Activated CD8-positive, alpha-beta T cell treated with anti-CD3 and anti-CD28 coated beads, Interleukin-2, amount 10 ng/mL, durations not matched to agents 7 days and 5 days (primary cell): ENCODE measurements at places on chromosomes 11 and 22. TPM values are rescaled to one million over a fixed set of nuclear protein-coding genes. Genes with fewer than 3 reads are reported as not detected.
A peak's percentile ranks its signal among the peaks of the same experiment; 100 is the strongest.

TMPRSS6 gene
- 1.1 TPM for total RNA-seq

MAPK12 gene
- 5.3 TPM for total RNA-seq

MMP8 gene
- not detected for total RNA-seq

C11orf91 gene
- total RNA-seq: not detected

MUC5AC gene
- not detected for total RNA-seq

CREB3L1 gene
- total RNA-seq: not detected

ZNF215 gene
- total RNA-seq: 1.6 TPM

HIC2 gene
- 4.1 TPM for total RNA-seq

GPR83 gene
- total RNA-seq: not detected

KRTAP5-9 gene
- not detected for total RNA-seq

NEFH gene
- total RNA-seq: 4.2 TPM

PACS1 gene
- 84.6 TPM for total RNA-seq

TOM1 gene
- 17.8 TPM for total RNA-seq

- peaks cover 45% of the 10 kb centered on the region for H3K4me1 ChIP-seq
- no peak overlapping the region for H3K4me3 ChIP-seq
- no peaks in the 10 kb centered on the region for H3K27me3 ChIP-seq
- no peak for DNase-seq
- H3K36me3 ChIP-seq: peaks cover 36% of the 10 kb centered on the region
Measured at GRCh38 chr11:10460611-10461275, 5.7 kb downstream of the AMPD3 start.

DNA sequence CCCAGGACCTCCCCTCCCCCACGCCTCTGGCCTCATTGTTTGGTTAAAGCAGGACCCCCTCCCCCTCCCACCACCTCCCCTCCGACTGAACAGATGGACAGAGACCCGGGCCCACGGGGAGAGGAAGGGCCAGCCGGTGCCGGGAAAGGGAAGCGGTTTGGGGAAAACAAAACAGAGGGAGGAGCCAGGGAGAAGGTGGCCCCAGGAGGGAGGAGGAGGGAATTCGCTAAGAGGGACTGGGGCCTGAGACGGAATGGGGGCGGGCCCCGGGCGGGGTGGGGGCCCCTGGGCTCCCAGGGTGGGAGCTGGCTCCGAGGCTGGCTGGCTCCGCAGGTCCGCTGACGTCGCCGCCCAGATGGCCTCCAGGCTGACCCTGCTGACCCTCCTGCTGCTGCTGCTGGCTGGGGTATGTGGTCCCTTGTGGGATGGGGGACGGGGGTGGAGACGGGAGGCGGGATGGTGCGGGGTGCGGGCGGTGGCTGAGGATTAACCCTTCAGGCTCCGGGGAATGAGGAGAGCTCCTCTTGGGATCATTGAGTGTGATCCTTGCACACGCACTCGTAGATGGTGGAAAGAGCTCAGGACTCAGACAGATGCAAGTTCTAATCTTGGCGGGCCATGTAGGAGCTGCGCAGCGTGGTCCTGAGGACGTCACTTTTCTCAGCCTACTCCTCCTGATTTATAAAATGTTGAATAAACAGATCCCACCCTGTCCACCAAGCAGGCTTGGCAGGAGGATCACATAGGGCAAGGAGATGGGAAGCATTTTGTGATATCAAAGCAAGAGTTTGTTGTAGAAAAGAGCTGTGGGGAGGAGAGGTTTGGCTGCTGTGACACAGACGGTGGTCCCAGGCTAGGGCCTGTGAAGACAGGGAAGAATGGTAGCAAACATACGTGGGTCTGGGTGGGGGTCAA is 688 bp downstream of the SERPING1 start:
- H3K27ac ChIP-seq: no peak overlapping the region
- H3K36me3 ChIP-seq: no peaks in the 10 kb centered on the region
- H3K27me3 ChIP-seq: peaks cover 39% of the 10 kb centered on the region
- H3K4me3 ChIP-seq: no peak overlapping the region
- H3K4me1 ChIP-seq: peaks cover 4% of the 10 kb centered on the region
- no peak for DNase-seq

DNA sequence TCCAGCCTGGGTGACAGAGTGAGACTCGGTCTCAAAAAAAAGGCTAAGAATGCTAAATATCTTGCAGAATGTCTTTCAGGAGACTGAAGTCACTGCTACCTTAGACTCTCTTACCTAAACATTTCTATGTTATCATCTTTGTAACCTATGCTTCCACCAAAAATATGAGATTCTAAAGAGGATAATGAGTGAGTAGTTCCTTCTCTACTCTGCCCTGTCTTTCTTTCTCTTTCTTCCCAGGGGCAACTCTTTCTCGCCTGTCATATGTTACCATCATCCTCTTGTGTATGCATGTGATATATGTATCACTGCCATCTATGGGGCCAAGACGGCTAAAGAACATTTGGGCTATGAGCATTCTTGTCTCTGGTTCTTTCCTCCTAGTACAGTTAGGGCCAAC is 9.0 kb upstream of the RASSF10 start:
- H3K36me3 ChIP-seq: no peaks in the 10 kb centered on the region
- no peak overlapping the region for H3K4me3 ChIP-seq
- H3K4me1 ChIP-seq: no peaks in the 10 kb centered on the region
- H3K27ac ChIP-seq: no peak overlapping the region

- no peak overlapping the region for H3K4me3 ChIP-seq
- H3K27ac ChIP-seq: no peak overlapping the region
Measured at GRCh38 chr11:10373929-10374328, 69.1 kb downstream of the ADM start.

GRCh38 chr11:113314389-113315301 is at the start of gene TTC12:
Gene TTC12, plus strand, starts transcription at chr11:113314583. Its CDS starts 1,675 bp downstream, at chr11:113316258.
- peak; percentile 91 for DNase-seq
- H3K4me1 ChIP-seq: peaks cover 19% of the 10 kb centered on the region
- peak within 1 kb of the TSS; percentile 69 for H3K27ac ChIP-seq
- H3K36me3 ChIP-seq: no peaks in the 10 kb centered on the region

GRCh38 chr11:33912405-33913361 is 20.8 kb upstream of the LMO2 start:
- DNase-seq: no peak
- H3K36me3 ChIP-seq: no peaks in the 10 kb centered on the region
- H3K4me1 ChIP-seq: no peaks in the 10 kb centered on the region
- H3K27ac ChIP-seq: no peak overlapping the region
- no peak overlapping the region for H3K4me3 ChIP-seq

- H3K4me1 ChIP-seq: peaks cover 39% of the 10 kb centered on the region
- H3K36me3 ChIP-seq: no peaks in the 10 kb centered on the region
- no peak for DNase-seq
- no peak overlapping the region for H3K27ac ChIP-seq
Measured at GRCh38 chr11:35105319-35106079, 33.5 kb upstream of the CD44 start.

- H3K36me3 ChIP-seq: no peaks in the 10 kb centered on the region
- no peak overlapping the region for H3K27ac ChIP-seq
- no peak for DNase-seq
- no peak overlapping the region for H3K4me3 ChIP-seq
- no peaks in the 10 kb centered on the region for H3K4me1 ChIP-seq
- no peaks in the 10 kb centered on the region for H3K27me3 ChIP-seq
Measured at GRCh38 chr11:74370123-74370522, 28.1 kb downstream of the PGM2L1 start.

DNA sequence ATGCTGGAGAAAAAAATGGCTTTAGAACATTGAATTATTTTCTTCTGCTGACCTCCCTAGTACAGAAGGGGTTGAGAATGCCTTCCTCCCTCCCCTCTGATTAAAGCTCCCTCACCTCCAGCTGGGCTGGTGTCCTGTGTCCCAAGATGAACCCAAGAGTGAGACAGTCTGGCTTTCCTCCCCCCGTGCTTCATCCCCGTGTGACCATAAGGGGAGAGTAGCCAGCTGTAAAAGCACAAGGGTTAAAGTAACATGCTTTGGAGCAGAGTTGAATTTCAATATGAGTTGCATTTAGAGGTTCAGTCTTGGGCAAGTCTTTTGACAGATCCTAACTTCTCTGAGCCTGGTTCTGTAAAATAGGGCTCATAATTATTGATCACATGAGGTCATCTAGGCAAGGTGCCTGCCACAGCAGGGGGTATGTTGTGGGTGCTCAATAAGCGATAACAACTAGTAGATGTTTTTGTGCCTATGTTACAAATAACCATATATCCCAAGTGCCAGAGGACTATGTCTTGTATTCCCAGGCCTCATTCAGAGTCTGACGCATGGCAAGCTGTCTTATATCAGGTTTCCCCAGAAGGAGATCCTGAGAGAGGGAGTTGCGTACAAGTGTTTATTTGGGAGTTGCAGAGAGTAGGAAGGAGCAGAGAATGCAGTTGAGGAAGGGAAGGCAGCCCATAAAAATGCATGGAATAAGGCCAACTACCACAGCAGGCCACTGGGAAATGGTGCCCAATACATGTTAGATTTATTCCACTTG is 4.1 kb downstream of the PRG2 start:
- no peaks in the 10 kb centered on the region for H3K4me1 ChIP-seq
- no peaks in the 10 kb centered on the region for H3K36me3 ChIP-seq
- no peak overlapping the region for H3K27ac ChIP-seq

DNA sequence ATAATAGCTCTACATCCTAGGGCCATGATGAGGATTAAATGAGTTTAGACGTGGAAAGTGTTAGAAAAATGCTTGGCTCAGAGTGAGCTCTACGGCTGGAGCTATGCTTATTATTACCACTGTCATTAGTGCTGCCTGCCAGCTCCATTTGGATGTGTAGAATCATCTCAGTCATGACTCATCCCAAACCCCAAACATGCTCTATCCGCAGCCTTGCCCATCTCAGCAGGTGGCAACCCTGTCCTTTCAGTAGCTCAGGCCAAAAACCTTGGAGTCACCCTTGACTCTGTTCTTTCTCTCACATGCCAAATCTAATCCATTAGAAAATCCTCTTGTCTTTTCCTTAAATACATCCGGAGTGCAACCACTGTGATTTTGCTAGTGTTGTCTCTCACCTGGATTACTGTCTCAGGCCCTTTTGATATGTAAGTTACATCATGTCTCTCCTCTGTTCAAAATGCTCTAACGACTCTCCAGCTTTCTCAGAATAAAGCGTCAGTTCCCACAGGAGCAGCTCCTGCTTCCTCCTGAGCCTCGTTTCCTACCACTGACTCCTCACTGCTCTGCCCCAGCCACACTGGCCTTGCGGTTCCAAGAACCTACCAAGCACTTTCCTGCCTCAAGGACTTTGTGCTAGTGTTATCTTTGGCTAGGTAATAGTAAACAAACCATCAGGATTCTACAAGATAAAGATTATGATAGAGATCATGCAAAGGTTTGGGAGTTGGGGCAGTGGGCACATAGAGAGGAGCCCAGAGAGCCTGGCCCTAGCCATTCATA is 10.5 kb upstream of the CHRM1 start:
- H3K27ac ChIP-seq: no peak overlapping the region
- no peaks in the 10 kb centered on the region for H3K4me1 ChIP-seq
- H3K4me3 ChIP-seq: no peak overlapping the region
- peaks cover 47% of the 10 kb centered on the region for H3K27me3 ChIP-seq

DNA sequence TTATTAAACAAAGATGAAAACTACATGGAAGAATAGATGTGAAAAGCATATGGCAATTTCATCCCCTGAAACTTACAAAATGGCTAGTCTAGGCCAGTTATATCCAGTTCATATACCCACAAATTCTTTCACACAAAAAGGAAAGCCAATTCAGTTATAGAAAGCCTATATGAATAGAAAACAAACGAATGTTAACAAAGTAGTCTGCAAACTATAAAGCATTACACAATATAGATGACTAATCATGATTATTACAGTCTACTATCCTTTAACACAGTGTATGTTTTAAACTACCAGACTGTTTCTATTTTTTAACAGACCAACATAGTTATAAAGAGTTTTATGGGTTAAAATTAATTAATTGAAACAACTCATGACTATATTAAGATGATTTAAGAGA is 12.1 kb downstream of the DCUN1D5 start:
- peaks cover 44% of the 10 kb centered on the region for H3K36me3 ChIP-seq
- DNase-seq: no peak
- no peaks in the 10 kb centered on the region for H3K27me3 ChIP-seq
- no peak overlapping the region for H3K27ac ChIP-seq

DNA sequence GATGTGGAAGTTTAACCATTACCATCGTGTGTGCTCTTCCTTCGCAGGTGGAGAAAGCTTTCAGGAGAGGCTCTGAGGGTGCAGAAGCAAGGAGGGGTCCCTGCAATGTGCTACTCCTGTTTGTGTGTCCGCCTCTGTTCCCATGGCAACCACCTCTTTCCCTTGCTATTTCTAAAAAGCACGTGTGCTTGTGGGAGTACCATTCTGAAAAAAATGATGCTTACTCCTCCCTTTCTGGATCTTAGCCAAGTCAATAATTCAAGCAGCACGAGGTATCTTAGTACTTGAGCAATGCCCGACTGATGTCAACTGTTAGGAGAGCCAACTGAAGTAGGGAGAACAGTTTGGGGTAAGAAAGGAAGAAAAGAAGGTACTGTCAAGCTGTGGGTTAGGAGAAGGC is 628.7 kb downstream of the NTM start:
- no peaks in the 10 kb centered on the region for H3K27me3 ChIP-seq
- H3K4me1 ChIP-seq: no peaks in the 10 kb centered on the region
- no peak overlapping the region for H3K27ac ChIP-seq
- DNase-seq: no peak

- H3K4me3 ChIP-seq: no peak overlapping the region
- H3K27ac ChIP-seq: no peak overlapping the region
- H3K27me3 ChIP-seq: no peaks in the 10 kb centered on the region
- H3K4me1 ChIP-seq: no peaks in the 10 kb centered on the region
- DNase-seq: no peak
- H3K36me3 ChIP-seq: no peaks in the 10 kb centered on the region
Measured at GRCh38 chr11:27656806-27657483, 43.3 kb downstream of the BDNF start.
